ENCODE measurements at places on chromosomes 7 and 10. TPM values are rescaled to one million over a fixed set of nuclear protein-coding genes. Genes with fewer than 3 reads are reported as not detected.

DNA sequence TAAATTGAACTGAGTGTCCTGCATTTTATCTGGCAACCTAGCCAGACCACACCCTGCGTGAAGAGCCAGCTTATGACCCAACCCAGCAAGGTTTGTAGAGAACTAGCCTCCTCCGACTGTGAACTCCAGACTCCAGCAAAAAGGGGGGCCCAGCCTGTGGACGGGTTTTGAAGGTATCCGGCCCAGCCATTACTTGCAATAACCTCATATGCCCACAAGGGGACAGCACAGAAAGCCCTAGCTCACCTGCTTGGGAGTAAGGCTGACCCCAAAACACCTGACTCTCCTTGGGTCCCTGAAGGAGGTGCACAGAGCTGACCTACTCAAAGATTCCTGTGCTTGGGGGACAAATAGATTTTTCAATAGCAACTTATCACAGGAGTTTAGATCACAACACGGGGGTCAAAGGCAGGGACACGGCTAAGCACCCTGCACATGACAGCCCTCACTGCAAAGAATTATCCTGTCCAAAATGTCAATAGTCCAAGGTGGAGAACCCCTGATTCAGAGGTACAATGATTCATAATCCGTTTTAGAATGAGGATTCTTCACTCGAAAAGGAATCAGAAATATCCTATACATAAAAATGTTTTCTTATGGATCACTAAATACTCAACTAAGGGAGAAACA is 4.6 kb downstream of the TRPV6 start:
- no peak overlapping the region for H3K4me3 ChIP-seq
- H3K4me1 ChIP-seq: peaks cover 3% of the 10 kb centered on the region
- no peaks in the 10 kb centered on the region for H3K27me3 ChIP-seq
- peak; percentile 67 for DNase-seq
- no peak overlapping the region for H3K27ac ChIP-seq
- H3K36me3 ChIP-seq: no peaks in the 10 kb centered on the region

- DNase-seq: peak; percentile 43
- peak overlapping the region; percentile 83 for H3K27ac ChIP-seq
- no peak overlapping the region for H3K4me3 ChIP-seq
Measured at GRCh38 chr10:122308417-122309141, 37.5 kb downstream of the BTBD16 start.

DNA sequence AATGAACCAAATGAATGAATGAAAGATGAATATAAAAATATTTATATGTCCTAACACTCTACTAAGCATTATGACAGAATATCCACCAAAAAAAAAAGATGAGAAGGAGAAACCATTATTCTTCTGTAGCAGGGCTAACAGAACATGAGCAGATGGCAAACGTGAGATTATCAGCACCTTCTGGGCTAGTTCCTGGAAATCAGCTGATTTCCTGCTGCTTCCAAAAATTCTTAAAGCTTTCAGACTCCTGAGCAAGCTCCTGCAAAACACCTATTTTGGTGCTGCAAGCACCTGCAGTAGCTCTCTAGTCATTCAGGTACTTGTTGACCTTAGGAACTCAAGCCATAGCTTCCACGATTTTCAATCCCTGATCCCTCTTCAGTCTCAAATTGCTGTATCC is 51.8 kb downstream of the NPSR1 start:
- H3K27ac ChIP-seq: no peak overlapping the region
- H3K4me1 ChIP-seq: no peaks in the 10 kb centered on the region
- H3K27me3 ChIP-seq: no peaks in the 10 kb centered on the region
- no peak for DNase-seq

GRCh38 chr7:156065400-156065799 is 253.1 kb upstream of the SHH start:
- no peak overlapping the region for H3K4me3 ChIP-seq
- no peak for DNase-seq
- no peaks in the 10 kb centered on the region for H3K4me1 ChIP-seq

- H3K27ac ChIP-seq: no peak overlapping the region
- no peak overlapping the region for H3K4me3 ChIP-seq
- no peaks in the 10 kb centered on the region for H3K27me3 ChIP-seq
- no peak for DNase-seq
- no peaks in the 10 kb centered on the region for H3K4me1 ChIP-seq
Measured at GRCh38 chr10:115921795-115922194, 351.2 kb downstream of the GFRA1 start.

GRCh38 chr10:127344346-127344745 is 148.0 kb upstream of the INSYN2A start:
- H3K4me1 ChIP-seq: no peaks in the 10 kb centered on the region
- H3K36me3 ChIP-seq: peaks cover 30% of the 10 kb centered on the region
- no peak overlapping the region for H3K4me3 ChIP-seq
- H3K27me3 ChIP-seq: no peaks in the 10 kb centered on the region

DNA sequence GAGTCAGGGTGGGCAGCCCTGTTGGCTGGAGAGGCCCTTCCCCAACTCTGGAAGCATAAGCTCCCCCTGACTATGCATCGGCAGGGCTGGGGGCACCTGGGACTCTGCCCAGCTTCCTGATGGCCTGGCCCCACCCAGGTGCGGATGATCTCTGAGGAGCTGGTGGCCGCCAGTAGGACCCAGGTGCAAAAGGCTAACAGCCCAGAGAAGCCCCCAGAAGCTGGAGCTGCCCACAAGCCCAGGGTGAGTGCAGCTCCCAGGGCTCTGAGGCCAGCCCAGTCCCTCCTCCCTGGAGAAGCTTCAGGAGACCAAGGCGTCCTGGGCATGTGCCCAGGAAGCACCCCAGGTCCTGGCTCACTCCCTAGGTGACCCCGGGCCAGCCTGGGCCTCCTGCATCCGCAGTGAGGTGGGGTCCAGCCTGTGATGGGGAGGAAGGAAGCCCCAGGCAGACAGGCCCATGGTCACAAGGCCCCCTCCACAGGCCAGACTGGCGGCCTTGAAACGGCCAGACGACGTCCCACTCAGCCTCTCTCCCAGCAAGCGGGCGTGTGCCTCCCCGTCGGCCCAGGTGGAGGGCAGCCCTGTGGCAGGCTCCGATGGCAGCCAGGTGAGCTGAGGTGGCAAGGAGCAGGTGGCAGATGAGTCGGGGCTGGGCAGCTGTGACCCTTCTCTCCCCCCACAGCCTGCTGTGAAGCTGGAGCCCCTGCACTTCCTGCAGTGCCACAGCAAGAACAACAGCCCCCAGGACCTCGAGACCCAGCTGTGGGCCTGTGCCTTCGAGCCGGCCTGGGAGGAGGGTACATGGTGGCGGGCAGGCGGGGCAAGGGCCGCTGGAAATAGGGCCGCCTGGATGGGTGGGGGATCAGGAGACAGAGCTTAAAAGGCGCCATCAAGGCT is 3.0 kb downstream of the LRWD1 start:
- H3K27me3 ChIP-seq: no peaks in the 10 kb centered on the region
- H3K4me3 ChIP-seq: no peak overlapping the region
- peaks cover 26% of the 10 kb centered on the region for H3K4me1 ChIP-seq

GRCh38 chr10:82194419-82194818 is 319.4 kb downstream of the NRG3 start:
- no peak overlapping the region for H3K4me3 ChIP-seq
- no peaks in the 10 kb centered on the region for H3K36me3 ChIP-seq
- no peaks in the 10 kb centered on the region for H3K4me1 ChIP-seq

DNA sequence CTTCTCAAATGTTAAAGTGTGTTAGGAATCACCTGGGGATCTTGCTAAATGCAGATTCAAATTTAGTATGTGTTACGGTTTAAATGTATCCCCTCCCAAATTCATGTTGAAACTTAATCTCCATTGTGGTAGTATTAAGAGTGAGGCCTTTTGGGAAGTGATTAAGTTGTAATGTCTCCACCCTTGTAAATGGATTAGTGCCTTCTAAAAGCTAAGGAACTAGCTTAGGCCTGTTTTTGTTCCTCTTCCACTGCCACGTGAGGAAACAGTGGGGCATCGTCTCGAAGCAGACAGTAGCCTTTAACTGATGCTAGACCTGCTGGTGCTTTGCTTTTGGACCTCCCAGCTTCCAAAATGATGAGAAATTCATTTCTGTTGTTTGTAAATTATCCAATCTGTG is 52.3 kb upstream of the SEMA3D start:
- DNase-seq: no peak
- no peaks in the 10 kb centered on the region for H3K4me1 ChIP-seq
- H3K27ac ChIP-seq: no peak overlapping the region
- no peaks in the 10 kb centered on the region for H3K36me3 ChIP-seq
- no peaks in the 10 kb centered on the region for H3K27me3 ChIP-seq

DNA sequence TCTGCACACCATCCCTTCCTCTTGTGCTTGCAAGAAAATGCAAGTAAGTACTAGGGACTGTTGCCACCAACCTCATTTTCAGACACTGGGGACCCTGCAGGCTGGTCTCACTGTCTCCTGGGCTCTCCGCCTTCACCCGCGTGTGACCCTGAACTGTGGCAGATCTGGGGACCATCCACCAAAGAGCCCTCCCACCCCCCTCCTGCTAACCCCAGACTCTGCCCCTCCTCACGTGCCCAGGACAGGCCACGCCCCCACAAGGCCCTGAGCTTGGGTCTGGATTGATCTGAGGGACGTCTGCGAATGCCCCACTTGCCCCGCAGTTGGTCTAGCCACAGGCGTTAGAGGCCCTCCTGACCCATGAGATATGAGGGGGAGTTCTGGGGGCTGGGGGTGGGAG is 8.1 kb downstream of the CNPY1 start:
- peaks cover 7% of the 10 kb centered on the region for H3K4me1 ChIP-seq
- H3K27me3 ChIP-seq: no peaks in the 10 kb centered on the region
- no peak overlapping the region for H3K27ac ChIP-seq
- H3K4me3 ChIP-seq: no peak overlapping the region
- no peaks in the 10 kb centered on the region for H3K36me3 ChIP-seq

DNA sequence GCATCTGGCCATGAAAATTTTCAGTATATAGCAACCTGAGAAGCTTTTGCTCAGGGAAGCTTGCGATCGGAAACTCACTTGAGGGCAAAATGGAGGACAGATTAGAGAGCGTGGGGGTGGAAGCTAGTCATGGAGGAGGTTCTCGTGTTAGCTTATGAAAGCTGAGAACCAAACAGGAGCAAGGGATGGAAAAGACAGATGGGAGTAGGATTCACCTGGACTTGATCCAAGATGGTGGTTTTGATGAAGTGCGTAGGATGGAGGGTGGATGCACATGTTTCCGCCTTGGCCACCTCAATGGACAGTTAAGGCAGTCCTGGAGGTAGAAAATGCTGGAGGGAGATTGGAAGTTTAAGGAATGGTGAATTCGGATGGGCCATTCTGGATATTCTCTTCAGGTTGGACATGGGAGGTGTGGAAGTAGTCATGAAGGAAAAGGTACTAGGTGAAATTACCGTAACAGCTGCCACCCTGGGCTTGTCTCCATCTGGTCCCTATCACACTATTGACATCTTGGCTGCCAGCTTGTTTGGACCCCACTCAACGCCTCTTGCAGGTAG is 6.3 kb upstream of the C10orf95 start:
- H3K27ac ChIP-seq: no peak overlapping the region
- H3K4me3 ChIP-seq: no peak overlapping the region
- no peaks in the 10 kb centered on the region for H3K36me3 ChIP-seq
- no peaks in the 10 kb centered on the region for H3K27me3 ChIP-seq

GRCh38 chr10:71772832-71773220 is 494 bp downstream of the VSIR start:
- peak overlapping the region; percentile 83 for H3K4me3 ChIP-seq
- no peaks in the 10 kb centered on the region for H3K27me3 ChIP-seq
- H3K27ac ChIP-seq: peak overlapping the region; percentile 99
- no peaks in the 10 kb centered on the region for H3K36me3 ChIP-seq

- no peak for DNase-seq
- no peak overlapping the region for H3K27ac ChIP-seq
- H3K4me1 ChIP-seq: no peaks in the 10 kb centered on the region
- no peaks in the 10 kb centered on the region for H3K36me3 ChIP-seq
- H3K4me3 ChIP-seq: no peak overlapping the region
Measured at GRCh38 chr7:34756025-34756437, 98.0 kb downstream of the NPSR1 start.

DNA sequence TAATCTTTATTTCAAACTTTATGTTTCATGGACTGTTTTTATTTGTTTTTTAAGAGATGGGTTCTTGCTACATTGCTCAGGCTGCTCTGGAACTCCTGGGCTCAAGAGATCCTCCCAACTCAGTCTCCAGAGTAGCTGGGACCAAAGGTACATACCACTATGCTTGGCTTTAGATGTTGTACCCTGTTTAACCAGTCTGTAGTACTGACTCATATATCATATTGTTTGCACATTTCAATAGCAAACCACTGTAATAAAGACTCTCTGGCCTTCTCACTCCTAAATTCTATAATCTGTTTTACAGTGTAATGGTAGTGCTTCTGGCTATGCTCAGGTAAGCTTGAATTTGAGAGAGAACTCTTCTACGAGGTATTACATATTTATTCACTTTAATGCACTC is 413.6 kb upstream of the PCDH15 start:
- no peak for DNase-seq
- H3K4me3 ChIP-seq: no peak overlapping the region
- no peaks in the 10 kb centered on the region for H3K36me3 ChIP-seq
- no peak overlapping the region for H3K27ac ChIP-seq
- H3K27me3 ChIP-seq: no peaks in the 10 kb centered on the region

DNA sequence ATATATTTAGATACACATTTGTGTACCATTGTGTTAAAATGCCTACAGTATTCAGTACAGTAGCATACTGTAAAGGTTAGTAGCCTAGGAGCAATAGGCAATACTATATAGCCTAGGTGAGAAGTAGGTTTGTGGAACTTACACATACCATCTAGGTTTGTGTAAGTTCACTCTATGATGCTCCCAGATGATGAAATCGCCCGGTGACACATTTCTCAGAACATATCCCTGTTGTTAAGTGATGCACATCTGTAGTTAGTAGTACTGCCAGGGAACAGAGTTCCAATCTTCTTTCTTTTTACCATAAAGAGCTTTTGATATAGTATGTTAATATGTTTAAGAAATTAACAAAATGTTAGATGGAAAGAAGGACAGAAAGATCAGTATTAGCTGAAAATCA is 138.2 kb downstream of the SNX13 start:
- no peak overlapping the region for H3K4me3 ChIP-seq
- H3K27ac ChIP-seq: no peak overlapping the region
- no peaks in the 10 kb centered on the region for H3K27me3 ChIP-seq
- no peak for DNase-seq
- H3K4me1 ChIP-seq: no peaks in the 10 kb centered on the region

The EN2 gene
- total RNA-seq: 0.98 TPM

The LRRC72 gene
- total RNA-seq: not detected

The VAX1 gene
- not detected for total RNA-seq

The ADAMTS14 gene
- not detected for total RNA-seq

The PDE1C gene
- 19.2 TPM for total RNA-seq

The TBC1D12 gene
- total RNA-seq: 14.7 TPM

The EIF4H gene
- 139 TPM for total RNA-seq

Data from vagina (tissue), 2 donors.